Stimulated activated CD4-positive, alpha-beta T cell treated with anti-CD3 and anti-CD28 coated beads, Interleukin-1b, Interleukin-23, amount 100 ng/mL, for 1 hour (primary cell): ENCODE measurements at places on chromosomes 7 and 10.

DNA sequence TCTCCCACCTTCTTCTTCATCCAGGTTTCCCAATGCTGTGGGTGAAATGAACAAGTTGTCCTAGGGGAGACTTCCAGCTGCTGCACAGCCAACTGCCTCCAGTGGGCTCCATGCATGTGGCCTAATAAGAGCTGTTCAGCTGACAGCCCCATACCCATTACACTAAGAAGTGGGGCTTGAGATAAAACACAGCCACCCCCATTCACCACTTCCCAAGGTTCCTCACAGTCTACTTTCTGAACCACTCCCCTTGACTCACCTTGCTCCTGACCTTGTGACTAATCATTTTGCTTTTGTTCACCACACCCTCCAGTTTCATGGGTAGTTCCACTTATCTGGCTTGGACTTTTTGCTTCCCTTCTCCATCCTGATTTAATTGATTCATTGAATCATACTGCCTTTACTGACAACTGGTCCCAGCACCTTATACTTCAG, 119.3 kb downstream of the CABCOCO1 start:
- DNase-seq = no peak

DNA sequence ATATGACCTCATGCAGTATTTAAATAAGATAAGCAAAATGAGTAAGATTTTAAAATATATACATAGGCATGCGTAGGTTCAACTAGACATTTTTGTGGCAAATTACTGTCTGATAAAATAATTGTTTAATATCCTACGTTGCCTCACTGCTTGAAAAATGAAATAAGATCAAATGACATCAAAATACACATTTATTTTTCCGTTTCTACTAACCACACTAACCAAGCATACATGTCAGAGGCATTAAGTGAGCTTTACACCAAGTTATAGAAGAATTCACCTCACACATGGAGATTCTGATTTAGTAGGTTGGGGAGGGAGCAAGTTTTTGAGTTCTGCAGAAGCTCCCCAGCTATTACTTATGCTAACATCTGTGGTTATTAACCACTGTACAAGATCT, 66.8 kb downstream of the RSU1 start:
- no peak for DNase-seq

GRCh38 chr7:126501617-126502016, 751.1 kb downstream of the GRM8 start:
- DNase-seq = no peak

- no peak for DNase-seq
Observed at GRCh38 chr10:122245136-122245535, 26.0 kb upstream of the BTBD16 start.

GRCh38 chr7:134907000-134907399, 79.3 kb upstream of the AGBL3 start:
- DNase-seq = no peak

DNA sequence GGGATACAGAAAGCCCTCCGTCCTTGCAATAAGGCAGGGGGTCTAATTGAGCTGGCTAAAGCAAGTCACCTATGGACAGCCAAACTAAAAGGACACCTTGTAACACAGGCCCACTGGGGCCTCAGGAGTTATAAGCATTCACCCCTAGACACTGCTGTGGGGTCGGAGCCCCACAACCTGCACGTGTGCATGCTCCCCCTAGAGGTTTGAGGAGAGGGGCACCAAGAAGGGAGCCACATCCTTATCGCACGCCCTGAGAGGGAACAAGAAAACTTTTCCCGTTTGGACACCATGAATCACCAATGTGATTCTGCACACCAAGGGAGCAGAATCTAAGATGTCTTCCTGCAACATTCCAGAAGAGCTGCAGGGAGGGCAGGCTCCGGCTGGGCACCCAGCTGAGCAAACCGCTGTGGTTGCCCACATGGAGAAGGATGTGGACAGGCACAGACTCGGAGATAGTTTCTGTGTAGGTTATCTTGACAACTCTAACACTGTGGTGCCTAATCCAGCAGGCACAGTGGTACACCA, 17.7 kb upstream of the TARP start:
- DNase-seq = no peak
